Non-pigmented ciliary epithelial cell (primary cell): ENCODE measurements at places on chromosomes 7 and 10.

DNA sequence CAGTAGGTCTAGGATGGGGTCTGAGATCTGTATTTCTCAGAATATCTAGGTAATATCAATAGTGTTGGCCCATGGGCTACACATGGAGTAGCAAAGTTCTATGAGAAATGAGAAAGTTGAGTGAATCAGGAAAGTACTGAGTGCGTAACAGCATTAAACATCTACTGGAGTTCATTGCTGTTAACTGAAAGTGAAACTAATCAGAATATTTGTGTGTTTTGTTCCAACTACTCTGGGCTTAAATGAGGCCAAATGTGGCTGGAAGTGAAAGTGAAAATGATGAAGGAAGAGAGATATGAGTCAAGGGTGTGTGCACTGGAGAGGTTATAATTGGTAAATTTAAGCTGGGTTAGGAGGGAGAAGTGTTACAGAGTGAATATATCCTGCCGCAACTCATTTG lies 46.5 kb downstream of the TMEM106B start:
- peak; percentile 18 for DNase-seq

DNA sequence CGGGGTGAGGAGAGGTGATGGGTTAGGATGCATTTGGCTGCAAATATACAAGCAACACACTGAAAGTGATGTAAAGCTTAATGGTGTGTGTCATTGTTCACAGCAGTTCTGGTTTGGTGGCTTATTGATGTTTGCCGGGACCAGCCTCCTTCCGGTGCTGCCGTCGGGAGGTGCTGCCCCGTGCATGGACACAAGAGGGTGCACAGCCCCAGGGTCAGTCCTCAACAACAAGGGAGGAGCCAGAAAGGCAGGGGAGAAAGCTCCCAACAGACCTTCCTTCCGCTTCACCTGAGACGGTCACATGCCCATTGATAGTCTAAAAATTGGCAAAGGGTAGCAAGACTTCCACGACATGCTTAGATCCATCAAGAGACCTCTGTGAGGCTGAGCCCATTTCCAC lies 9.5 kb downstream of the RNF32 start:
- DNase-seq: no peak

GRCh38 chr7:4037877-4038276 lies 644.2 kb upstream of the FOXK1 start:
- DNase-seq: no peak

DNA sequence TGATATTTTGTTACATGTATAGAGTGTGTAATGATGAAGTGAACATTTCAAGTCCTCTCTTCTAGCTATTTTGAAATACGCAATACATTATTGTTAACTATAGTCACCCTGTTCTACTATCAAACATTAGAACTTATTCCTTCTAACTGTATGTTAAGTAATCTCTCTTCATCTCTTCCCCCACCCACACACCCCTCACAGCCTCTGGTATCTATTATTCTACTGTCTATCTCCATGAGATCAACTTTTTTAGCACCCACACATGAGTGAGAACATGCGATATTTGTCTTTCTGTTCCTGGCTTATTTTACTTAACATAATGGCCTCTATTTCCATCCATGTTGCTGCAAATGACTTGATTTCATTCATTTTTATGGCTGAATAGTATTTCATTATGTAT lies 57.7 kb upstream of the EGR2 start:
- DNase-seq: no peak

GRCh38 chr7:47310020-47310419 lies 271.9 kb downstream of the TNS3 start:
- no peak for DNase-seq

DNA sequence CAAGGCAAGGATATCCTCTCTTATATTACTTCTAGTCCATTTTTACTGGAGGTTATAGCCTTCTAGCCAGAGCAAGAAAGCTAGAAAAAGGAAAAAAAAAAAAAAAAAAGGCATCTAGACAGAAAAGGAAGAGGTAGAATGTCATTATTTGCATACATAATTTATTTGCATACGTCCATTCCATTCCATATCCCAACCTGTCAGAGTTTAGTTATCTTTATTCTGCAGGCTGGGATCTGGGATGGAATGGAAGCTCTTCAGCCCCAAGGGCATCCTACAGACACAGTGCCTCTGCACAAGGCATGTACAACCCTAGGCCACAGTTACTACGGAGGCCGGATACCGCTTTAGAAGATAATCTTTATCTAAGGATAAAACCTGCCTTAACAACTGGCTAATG lies 9.6 kb downstream of the CH25H start:
- no peak for DNase-seq

DNA sequence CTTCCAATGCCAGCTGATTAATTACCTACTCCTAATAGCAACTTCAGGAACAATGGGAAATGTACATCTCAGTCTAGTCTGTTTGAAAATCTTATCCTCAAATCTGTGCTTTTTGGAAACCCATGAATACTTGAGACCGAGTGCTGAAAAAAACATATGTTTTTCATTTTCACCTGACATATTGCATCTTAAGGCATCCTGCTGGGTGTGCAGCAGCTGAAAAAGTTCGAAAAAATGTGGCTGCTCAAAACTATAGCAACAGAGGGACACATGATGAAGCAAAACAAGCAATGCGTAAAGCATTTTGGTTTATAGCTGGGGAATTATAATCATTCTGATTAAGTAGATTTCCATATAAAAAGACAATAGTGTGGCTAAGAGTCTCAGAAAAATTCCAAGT lies 218.0 kb downstream of the CREB5 start:
- DNase-seq: no peak

DNA sequence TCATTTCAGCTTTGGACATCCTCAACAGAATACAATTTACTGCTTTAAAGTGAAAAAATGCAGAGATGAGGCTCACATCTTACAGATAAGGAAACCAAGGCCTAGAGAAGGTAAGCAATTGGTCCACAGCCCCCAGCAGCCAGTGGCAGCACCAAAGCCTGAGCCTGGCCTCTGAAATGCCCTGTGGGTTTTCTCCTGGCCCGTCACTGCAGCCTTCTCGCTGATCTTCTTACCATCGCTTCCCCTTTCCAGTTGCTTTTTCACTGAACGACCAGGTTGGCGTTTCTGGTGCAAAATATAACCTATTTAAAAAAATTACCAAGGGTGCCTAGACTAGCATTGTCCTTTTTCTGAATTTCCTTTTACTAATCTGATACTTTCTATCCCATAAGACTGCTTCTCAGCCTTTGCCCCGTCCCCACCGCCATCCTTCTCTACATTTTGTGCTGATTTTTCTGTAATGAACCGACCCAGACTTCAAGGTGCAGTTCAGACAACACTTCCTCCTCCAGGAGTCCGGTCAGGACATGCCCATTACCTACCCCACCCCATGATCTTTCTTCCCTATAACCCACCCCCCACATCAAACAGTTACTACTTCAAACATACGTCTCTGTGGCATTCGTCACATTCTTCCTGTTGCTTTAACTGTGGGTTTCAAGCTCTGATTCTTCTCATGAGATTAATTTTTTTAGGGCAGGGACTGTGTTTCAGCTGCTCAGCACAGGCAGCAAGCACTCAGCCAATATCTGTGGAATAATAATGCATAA lies 289.4 kb downstream of the DNAJB6 start:
- no peak for DNase-seq

DNA sequence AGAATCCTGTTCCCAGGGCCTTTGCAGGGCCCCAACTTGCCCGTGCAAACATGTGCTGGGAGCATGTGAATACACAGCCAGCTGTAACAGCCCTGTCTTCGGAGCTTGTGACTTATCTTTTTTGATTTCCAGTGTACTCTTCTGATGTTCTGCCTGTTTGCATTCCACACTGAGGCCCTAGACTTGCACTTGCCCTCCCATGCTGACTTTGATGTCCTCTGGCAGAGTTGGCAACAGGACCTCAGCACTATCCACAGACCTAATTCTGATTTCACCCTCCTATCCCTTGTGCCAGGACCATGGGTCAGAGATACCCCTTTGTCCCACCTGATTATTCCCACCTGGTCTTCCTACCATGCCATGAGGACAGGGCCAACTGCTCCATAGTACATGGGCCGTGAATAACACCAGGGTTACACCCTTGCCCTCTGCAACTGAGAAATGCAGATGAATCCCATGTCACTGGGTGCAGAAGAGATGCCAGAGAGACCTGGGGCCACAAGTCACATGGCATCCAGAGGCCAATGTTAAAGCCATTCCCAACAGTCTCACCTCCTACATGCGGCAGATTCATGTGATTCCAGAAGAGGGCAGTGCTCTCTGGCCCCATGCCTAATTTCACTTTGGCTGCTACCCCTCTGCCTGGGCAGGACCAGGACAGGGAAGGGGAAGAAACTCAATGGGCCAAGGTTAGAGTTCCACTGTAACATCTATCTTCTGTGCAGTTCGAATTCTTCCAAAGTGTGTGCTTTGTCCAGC lies 43.0 kb downstream of the SCRN1 start:
- no peak for DNase-seq

DNA sequence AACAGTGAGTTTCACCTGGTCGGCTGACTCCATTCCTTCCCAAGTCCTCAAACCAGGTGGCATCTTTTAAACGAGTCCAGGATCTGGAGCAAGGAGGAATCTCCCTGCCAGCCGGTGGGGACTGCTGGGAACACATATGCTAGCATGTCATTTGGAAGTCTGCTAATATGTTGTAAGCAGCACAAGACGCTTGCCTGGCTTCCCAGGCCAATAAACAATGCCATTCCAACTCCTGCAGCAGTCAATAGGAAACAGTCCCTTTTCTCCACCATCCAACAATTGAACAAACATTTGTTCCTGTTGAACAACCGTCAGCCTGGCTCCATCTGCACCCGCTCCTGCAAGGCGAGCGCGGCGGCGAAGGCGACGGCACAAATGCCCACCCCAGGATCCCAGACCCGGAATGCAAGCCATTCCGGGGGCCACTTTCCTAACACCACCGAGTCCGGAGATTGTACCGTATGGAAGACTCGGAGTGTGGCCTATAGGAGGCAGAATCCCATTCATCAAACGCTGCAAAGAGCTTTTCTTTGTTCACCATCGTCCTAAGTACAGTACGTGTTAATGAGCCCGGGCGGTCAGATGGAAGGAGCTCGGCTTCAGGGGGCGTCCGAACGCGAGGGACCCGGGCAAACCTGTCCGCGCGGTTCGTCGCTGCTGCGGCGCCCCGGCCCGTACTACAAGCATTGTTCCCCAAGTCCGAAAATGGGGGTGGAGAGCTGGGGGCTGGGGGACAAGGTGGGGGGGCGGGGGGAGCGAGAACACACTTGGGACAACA lies 1.6 kb downstream of the FAM53B start:
- no peak for DNase-seq

DNA sequence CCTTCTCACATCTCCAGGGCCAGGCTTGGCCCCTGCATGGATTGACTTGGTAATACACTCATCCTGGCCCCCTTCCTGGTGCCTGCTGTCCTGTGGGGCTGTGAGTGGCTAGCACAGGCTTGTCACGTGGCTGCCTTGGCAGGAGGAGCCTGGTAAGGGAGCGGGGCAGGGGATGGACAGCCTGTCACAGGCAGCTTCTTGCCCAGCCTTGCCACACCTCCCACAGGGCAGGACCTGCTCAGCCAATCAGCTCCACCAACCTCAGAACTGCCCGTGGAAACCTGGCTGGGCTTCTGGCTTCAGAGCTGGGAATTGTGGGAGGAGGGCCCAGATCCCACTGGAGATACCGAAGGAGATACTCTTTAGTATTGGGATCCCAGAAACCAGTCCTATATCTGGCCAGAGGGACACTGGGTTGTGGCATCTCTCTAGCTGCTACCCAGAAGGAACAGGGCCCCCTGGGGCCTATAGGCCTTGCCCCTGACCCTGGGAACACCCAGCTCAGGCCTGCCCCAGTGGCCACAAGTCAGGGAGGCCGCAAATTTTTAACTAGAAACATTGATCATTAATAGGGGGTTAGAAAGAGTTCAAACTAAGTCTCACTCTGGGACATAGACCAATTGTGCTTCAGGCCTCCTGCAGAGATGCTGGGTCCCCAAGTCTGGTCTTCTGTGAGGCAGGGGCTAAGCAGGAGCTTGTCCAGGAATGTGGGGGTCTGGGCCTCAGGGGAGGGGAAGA lies at the start of gene HOGA1:
Gene HOGA1, plus strand, starts transcription at position 330 of the 738 bp plus-strand sequence. Its CDS starts 315 bp downstream, at position 645.
- no peak for DNase-seq

DNA sequence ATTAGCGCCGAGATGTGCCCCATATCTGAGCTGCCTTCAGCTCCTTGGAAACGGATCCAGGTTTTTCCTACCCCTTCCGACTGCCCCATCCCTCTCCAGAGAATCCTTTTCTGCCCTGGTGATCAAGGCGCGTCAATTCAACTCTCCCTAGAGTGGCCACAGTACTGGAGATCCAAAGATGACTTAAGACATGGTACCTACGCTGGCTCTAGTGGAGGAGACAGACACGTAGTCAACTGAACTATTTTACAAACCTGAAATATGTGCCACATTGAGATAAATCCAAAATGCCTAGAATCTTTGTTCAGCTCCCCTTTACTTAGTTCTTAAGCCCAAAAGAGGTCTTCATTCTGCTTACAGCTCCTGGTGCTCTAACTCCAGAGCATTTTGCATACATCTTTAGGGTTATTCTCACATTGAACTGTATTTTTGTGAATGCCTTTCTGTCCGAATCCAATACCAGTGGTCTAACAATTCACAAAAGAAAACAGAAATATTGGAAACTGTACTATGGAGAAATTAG lies 444 bp upstream of the TNPO3 start:
- DNase-seq: no peak

DNA sequence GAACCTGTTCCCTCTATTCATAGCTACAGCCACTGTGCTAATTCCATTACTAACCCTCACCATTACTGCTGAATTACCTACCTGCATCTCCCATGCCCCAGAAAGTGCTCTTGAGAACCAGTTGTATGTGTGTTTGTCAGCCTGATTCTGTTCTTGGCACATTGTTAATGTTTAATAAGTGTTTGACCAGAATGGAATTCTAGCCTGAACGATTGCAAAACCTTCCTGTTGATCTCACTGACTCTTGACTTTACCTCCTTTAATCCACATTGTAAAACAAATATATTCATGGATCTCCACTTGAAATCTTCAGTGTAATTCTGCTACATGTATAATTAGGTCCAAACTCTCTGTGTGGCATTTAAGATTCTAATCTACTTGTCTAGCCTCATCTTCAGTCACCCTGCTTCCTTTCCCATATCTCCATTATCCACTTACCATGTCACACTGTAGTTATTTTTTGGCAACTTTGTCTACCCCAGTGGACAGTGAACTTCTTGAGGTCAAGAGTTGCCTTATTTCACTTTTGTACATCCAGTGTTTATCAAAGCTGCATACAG lies 4.9 kb downstream of the ZNF277 start:
- no peak for DNase-seq

DNA sequence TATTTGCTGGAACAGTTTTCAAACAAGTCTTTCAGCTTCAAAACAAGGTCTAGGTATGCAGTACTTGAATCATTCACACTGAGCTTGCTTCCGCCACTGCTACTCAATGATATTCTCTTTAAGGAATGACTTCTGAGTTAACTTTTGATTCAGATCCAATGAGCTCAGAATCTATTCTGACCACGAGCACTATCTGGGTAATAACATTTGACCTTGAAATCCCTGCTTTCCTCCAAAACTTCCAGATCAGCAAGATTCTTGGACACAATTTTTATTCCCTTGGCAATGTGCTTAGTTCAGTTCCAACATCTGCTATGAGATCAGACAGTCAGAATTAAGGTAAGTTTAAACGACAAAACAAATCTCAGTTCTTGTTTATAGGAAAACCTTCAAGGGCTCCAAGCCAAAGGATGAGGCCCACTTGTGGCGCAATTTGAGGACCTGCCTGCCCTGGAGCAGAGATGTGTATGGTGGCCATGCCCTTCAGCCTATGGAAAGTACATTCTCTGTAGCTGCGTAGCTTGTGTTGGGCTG lies 87.2 kb downstream of the RNF216 start:
- DNase-seq: peak; percentile 89

- no peak for DNase-seq
Observed at GRCh38 chr10:62723375-62723774, 81.1 kb upstream of the ADO start.
